ENCODE measurements at places on chromosomes 16 and 17.

- DNase-seq = peak; percentile 81
These were observed 16.0 kb downstream of the SOX8 start for GRCh38 chr16:997440-998051.

GRCh38 chr17:3729881-3730280 is 6.2 kb downstream of the HASPIN start:
- no peak for DNase-seq

GRCh38 chr16:82535262-82535661 is 91.5 kb upstream of the CDH13 start:
- DNase-seq = no peak

DNA sequence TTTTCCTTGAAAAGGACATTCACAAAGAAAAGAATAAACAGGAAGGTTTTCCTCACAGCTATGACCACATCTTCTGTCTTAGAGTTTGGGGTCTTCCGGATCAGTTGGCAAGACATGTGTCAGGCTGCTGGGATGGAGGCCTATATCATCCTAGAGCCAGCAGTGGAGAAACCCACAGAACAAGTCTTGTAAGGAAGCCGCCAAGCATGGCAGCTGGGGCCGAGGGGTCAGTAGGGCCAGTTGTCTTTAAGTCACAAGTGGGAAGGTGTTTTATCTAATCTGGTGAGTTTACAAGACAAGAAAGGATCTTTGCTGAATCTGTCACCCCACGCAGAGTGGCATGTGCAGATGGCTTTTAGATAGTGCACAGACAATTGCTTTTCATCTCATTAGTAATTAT is 25.7 kb downstream of the SCNN1B start:
- no peak for DNase-seq

DNA sequence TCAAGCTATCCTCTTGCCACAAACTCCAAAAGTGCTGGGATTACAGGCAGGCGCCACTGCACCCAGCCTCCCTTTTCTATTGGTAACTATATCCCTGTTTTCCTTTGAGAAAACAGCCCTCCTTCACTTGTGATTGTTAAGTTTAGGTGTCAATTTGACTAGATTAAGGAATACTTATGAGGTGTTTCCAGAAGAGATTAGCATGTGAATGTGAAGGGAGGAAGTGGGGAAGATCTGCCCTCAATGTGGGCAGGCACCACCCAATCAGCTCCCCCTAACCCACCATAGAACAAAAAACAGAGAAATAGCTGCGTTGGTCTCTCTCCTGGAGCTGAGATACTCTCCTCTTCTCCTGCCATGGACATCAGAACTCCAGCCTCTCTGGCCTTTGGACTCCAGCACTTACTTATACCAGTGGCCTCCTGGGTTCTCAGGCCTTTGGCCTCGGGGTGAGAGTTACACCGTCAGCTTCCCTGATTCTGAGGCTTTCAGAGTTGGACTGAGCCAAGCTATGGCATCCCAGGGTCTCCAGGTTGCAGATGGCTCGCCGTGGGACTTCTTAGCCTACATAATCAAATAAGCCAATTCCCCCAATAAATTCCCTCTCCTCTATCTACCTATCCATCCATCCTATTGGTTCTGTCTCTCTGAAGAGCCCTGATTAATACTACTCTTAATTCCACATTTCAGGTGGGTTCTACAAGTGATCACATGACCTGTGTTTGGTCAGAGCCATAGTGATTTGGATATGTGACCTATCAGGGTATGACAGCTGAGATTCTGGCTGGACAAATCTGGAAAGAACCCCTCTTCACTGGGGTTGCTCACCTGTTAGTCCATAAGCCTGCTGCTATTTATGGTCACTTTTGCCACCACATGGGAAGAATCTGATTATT is 12.0 kb upstream of the STAT3 start:
- no peak for DNase-seq

DNA sequence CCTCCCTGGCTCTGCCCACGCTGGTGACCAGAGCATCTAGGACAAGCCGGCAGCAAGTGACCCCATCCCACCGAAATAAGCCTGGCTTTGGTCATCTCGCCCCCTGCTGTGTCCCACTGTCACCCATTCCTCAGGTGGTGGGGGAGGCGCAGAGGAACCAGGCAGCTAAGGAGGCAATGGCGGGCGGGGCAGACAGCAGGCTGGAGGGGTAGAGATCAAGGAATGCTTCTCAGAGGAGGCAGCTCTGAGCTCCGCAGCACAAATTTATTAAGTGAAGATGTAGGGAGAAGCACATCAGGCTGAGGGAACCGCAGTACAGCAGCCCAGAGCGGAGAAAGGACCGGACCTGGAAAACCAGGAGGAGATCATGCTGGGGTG is 7.5 kb upstream of the KREMEN2 start:
- no peak for DNase-seq

DNA sequence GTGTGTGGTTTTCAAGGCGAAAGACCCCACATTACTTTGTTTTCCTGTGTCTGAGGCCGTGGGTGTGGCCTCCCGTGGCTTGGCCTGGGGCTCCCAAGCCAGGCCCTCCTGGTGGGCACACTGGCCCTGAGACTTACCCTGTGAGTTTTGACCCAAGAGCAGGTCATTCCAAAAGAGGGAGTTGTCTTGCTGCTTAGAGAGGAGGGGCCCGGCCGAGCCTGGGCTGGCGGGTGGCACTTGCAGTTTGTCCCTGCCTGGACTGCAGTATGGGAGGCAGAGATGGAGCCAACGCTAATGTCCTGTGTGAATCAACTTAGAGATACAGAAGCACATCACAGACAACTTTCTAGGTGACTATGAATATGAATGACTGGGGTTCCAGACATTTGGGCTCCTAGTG is 22.7 kb downstream of the PLEKHG4 start:
- DNase-seq = no peak

DNA sequence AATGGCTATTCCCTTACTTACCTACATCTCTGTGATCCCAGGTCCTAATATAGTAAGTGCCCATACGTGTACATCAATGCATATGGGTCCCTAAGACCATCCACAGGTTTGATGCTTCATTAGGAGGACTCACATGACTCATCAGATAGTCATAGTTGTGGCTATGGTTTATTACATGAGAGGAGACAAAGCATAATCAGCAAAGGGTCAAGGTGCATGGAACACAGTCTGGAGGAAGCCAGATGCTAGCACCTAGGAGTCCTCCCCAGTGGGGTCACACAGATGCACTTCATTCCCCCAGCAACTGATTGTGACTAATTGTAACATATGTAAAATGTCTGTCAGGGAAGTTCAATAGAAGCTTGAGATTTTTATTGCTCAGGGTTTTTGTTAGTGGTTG is 42.8 kb downstream of the PHKB start:
- no peak for DNase-seq

- DNase-seq = peak; percentile 41
These were observed 36.2 kb downstream of the USP10 start for GRCh38 chr16:84735849-84736586.

GRCh38 chr17:59762824-59763374 is 55.4 kb downstream of the VMP1 start:
- DNase-seq = no peak

DNA sequence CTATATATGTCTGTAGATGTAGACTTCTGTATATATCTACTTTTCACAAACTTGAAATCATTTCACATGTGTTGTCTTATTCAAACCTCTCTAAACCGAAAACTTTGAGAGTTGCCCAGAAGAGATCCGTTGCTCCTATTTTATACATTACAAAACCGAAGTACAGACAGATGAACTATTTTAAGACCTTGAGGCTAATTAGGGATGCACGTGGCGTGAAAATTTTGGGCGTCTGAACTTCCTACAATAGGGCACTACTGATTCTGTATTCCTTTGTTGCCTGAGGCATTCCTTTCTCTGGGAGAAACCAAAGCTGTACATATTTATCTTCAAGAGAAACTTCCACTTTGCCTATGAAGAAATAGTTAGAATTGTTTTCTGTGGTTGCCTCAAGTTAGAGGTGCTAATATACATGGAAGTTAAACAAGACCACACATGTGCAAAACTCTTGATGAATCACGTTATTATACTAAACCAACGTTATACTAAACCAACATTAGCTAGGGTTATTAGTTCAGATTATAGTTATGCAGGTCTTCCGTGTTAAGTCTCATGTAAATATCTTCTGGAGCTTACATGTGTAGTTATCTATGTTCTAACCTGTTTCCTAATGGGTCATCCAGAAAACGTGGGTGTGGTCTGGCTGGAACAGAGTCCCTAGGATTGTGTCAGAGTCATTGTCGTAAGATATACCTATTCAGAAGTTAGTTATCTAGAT is 111.2 kb downstream of the RBFOX1 start:
- no peak for DNase-seq

- DNase-seq = no peak
These were observed 7.1 kb upstream of the LGALS3BP start for GRCh38 chr17:78986649-78987328.

GRCh38 chr17:79176792-79177601 is 102.4 kb downstream of the ENGASE start:
- DNase-seq = no peak

GRCh38 chr17:77498791-77499698 is 358.3 kb downstream of the SEC14L1 start:
- no peak for DNase-seq

DNA sequence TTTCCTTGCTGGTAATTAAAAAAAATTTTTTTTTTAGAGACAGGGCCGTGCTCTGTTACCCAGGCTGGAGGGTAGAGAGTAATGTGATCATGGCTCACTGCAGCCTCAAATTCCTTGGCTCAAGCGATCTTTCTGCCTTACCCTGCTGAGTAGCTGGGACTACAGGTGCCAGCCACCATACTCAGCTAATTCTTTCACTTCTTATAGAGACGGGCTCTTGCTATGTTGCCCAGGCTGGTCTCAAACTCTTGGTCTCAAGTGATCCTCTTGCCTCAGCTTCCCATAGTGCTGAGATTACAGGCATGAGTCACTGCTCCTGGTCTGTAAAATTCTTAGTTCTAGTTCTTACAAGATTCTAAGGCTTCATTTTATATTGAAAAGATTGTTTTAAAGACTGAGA is 11.1 kb downstream of the SMIM36 start:
- no peak for DNase-seq

DNA sequence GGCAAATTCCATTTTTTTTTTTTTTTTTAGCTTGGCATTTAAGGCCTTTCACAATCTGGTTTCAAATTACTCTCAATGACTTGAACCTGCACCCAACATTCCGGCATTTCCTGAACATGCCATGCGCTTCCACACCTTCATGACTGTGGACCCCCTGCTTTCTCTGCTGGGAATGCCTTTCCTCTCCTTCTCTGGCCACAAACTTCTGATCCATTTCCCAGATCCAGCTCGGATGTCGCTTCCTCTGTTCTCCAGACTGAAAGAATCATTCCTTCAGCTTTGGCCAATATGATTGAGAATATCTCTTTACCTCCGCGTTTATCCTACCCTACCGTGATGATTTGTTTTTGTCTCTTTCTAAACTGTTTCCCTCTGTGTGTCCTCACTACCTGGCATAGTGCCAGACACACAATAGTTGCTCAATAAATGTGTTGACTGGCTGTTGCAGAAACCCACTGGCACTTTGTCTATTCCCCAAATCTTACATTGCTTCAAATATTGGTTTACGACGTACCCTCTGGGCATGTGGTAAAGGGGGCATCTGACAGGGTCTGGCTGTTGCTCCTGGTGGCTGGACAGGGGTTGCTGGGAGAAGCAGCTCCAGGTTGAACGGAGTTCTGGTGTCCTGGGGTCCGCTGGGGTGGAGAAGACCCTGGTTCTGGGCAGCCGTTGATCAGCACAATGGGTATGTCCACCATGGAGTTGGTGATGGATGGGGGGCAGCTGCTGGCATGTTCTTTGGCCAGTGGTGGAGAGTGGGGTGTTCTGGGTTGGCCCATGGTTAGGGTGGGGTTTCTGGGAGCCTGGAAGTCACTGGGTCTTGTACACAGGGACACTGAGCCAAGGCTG is 14.7 kb downstream of the TNS4 start:
- DNase-seq = no peak

DNA sequence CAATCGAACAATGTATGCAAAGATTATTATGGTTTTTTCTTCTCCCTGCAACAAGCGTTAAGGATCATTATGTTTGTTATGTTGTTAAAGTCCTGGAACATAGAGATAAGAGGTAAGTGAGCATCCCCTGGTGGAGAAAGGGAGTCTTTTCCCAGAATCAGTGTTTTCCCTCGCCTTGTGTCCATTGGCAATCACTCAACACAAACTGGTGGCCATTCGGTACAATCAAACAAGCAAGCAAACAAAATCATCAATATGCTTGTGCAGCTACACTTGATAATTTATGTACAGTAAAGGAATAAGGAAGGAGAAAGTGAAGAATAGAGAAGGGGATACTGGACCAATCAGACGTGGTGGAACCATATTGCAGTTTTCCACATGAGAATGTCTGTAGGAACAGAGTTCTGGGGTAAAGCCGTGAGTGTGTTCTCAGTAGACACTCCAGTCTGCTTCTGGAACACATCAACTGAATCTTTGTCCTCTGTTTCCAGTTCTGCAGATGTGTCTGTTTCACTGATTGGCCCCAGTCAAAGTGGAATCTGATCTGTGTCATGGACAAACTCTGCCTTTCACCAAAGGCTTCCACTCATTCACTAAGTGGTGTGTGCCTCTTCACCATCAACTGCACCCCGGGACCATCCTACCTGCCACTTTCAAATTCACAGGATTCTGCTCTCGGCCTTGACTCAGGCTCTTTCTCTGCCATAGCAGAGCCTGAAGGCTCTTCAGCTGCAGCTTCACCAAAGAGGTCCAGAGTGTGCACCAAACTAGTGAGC is 169.5 kb downstream of the AHSP start:
- no peak for DNase-seq

DNA sequence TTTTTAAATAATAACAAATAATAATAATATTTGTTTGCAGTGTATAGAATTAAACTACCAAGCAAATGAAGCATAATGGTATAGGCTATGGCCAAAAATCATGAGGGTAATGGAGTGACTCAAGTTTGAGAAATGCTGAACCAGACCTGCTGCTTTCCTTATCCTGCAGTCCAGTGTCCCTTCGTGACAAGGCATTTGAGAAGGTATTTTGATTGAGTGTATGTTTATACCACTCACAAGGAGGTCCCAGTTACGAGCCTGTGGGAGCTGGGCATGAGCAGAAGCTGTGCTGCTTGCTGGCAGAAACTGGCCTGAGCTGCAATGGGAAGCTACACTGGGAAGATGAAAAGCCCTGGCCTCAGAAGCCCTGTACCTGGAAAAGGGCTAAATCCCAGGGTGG is 50.3 kb downstream of the GNAO1 start:
- no peak for DNase-seq

GRCh38 chr17:83037874-83038165 is 41.6 kb upstream of the METRNL start:
- DNase-seq = no peak

- DNase-seq = no peak
These were observed 34.7 kb upstream of the KLHDC4 start for GRCh38 chr16:87800497-87800896.

DNA sequence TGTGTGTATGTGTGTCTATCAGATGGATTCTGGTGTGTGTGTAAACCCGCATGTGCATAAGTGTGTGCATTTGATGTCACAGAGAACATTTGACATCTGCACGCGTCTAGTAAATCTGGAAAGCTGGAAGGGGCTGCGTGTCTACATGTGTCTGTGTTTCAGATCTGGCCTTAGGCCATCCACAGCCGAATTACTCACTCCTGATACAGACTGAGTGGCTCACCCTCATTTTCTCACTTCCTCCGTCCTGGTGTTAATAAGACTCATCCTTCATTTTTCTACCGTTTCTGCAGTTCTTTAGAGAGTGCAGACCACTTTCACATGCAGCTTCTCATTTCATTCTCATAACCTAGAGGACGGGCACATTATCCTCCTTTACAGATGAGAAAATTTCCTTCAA is 491.6 kb downstream of the CDH13 start:
- DNase-seq = no peak
